ENCODE measurements at places on chromosomes 11 and 22.
A peak's percentile ranks its signal among the peaks of the same experiment; 100 is the strongest.

DNA sequence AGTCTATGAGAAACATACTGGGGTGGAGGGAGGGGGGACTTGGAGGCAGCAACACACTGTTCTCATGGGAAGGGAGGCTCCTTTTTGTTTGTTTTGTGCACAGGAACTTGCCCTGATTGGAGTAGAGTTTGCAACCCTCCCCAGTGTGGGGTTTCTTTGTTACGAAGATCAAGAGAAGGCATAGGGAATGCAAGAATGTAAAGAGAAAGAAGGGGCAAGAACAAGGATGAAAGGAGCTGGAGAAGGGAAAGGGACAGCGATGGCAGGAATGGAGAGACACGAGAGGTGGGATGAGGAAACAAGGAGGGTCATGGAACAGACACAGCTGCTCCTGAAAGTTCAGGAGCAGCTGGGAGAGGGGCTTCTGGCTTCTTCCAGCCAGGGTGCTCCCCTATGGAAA lies 611.7 kb downstream of the NTM start:
- no peak for DNase-seq

GRCh38 chr11:130314184-130314749 lies 450 bp downstream of the ZBTB44 start:
- peak; percentile 51 for DNase-seq

- DNase-seq: no peak
Measured at GRCh38 chr22:25347752-25348102, 128.3 kb downstream of the CRYBB2 start.

DNA sequence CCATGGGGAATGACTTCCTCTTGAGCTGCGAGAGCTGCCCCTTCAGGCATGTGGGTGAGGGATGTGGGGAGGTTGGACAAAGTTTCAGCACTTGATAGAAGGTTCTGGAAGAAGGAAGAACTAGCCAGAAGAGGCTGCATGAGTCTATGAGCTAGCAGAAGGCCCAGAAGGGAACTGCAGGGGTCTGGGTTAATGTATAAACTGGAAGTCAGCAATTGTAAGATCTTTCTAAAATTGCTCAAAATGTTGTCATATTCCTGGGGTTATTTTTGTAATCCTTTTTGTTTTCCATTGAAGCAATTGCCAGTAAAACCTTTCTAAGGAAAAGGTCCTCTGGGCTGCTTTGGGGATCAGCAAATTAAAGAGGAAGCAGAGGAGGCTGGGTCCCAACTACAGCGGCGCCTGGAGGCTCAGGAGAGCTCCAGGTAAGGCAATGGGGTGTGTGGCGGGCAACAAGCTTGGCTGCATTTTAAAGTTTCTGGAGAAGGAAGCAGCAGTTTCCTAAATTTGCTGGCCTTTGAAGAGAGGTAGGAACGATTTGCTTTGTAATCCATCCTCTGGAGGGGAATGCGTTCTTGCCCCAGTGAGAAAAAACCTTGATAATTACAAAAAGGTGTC lies 29.2 kb downstream of the ADAMTS15 start:
- no peak for DNase-seq

GRCh38 chr11:126366064-126366822 lies 10.8 kb downstream of the ST3GAL4 start:
- no peak for DNase-seq

GRCh38 chr11:68878022-68878421 lies 25.6 kb downstream of the MRPL21 start:
- no peak for DNase-seq

- peak; percentile 61 for DNase-seq
Measured at GRCh38 chr11:66429983-66430602, 8.6 kb downstream of the MRPL11 start.

DNA sequence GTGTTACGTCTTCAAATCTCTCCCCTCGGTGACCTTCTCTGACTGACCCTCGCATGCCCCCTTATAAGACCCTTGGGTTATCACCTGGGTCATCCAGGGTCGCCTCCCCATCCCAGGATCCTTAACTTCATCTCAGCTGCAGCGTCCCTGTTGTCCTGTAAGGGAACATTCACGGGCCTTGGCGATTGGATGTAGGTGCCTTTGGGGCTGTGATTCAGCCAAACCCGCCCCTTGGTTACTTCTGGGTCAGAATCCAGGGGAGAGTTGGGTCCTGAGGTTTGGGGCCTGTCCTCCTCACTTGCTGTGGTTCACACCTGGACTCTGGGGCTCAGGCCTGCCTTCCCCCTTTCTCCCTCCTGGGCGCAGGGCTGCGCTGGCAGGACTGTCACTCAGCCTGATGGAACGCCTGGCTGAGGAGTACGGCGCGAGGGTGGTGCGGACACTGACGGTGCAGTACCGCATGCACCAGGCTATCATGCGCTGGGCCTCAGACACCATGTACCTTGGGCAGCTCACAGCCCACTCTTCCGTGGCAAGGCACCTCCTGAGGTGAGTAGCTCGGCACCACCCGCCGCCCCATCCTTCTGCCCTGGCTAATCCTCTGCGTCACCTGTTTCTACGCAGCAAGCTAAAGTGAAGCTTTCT lies 29.4 kb downstream of the IGHMBP2 start:
- DNase-seq: no peak

- no peak for DNase-seq
Measured at GRCh38 chr11:102283116-102283485, 34.2 kb upstream of the BIRC3 start.

- DNase-seq: no peak
Measured at GRCh38 chr11:97445561-97445960, 1055.7 kb downstream of the JRKL start.

- DNase-seq: no peak
Measured at GRCh38 chr11:6142936-6143335, 27.2 kb downstream of the OR52B2 start.

GRCh38 chr11:45361551-45361950 lies 75.4 kb upstream of the SYT13 start:
- DNase-seq: no peak

DNA sequence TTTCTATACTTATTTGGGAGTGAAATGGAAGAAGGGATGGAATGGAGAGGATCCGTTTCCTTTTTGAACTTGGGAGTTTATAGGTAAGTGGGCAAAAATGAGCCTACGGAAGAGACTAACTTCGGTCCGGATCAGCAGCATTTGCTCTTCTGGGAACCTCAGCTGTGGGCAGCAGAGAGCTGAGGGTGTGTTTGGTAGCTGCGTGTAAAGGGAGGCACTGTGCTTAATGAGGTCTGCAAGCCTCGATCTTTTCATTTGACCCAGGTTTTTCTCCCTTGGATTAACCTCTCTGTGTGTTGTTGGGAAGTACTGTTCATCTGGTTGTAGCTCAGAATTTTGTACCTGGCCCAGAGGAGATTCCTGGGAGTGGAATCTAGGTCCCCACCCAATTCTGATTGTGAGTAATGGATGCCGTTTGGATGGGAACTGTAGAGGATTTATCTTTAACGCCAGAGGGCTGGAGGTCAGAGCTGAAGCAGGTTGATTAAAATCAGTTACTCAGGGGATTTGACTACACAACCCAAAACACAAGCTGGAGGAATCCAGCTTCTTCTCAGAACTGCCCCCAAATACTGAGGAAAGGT lies 201.6 kb upstream of the SORL1-AS1 start:
- no peak for DNase-seq

- DNase-seq: no peak
Measured at GRCh38 chr22:50157709-50158375, 12.7 kb upstream of the PANX2 start.

DNA sequence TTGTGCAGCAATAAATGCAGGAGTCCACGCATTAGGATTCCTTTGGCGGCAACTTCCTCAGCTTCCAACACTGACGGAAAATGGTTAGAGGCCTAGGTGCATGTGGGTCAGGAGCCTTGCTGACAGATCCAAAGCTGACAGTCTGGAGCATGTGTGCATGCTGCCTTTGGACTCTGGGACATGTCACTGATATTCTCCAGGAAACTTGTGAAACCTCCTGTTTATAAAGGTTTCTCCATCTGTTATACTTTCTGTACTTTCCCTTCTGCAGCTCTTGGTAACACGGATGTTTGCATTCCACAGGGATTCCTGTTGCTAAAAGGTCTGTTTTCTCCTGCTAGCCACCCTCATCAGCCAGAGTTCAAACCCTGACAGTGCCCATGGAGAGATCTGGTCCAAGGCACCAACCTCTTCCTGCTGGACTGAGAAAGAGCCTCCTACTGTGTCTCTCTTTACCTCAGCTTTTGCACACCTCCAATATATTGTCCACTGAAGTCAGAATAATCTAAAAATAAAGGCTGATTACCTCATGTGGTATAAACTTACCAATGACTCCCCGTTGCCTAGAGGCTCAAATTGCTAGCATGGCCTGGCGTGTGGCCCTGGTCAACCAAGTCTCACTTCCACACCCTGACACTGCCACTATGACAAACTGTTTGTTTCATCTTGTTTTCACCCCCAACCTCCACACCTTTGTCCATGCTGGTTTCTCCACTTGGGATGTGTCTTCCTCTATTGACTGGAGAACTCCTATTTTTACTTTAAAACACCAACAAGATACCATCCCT lies 31.1 kb upstream of the LYVE1 start:
- DNase-seq: no peak

DNA sequence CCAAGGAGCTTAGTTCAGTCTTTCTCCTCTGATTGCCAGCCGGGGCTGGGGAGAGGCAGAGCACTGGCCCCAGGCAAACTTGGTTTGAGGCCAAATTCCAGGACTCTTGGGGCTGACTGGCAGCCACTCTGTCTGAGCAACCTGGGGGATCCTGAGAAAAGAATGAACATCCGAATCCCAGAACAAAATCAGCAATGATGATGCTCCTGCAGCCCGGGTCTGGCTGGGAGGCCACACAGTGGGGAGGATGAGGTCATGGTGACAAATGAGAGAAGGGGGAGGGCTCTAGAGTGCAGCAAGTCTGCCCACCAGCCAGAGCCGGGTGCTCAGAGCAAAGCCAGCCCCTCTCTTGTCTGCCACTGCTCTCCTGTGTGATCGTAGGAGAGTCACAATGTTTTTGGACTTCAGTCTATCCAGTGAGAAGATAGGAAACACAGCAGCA lies 71.8 kb upstream of the PAX6 start:
- no peak for DNase-seq

- no peak for DNase-seq
Measured at GRCh38 chr11:78612721-78613377, 38.2 kb upstream of the NARS2 start.

- no peak for DNase-seq
Measured at GRCh38 chr22:23579870-23580575, at the start of gene IGLL1. IGLL1 (minus strand) TSS chr22:23580290; CDS start chr22:23580190, 100 bp downstream.

DNA sequence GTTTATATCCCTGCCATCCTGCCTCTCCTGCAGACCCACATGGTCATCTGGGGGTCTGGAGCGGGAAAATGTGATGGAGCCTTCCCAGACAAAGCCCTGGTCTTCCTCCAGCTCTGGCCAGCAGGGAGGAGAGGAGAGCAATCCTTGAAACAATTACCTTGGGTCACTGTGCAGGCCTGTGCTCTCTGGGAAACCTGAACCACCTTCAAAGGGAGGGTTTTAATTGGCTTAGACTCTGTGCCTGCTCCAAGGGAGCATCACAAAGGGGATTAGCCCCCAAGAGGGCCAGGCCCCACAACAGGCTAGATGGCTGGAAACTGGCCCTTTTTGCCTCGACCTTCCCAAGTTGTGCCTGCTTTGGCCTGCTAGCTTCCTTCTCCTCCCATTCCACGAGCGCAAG lies 351.9 kb downstream of the TENM4 start:
- DNase-seq: no peak

DNA sequence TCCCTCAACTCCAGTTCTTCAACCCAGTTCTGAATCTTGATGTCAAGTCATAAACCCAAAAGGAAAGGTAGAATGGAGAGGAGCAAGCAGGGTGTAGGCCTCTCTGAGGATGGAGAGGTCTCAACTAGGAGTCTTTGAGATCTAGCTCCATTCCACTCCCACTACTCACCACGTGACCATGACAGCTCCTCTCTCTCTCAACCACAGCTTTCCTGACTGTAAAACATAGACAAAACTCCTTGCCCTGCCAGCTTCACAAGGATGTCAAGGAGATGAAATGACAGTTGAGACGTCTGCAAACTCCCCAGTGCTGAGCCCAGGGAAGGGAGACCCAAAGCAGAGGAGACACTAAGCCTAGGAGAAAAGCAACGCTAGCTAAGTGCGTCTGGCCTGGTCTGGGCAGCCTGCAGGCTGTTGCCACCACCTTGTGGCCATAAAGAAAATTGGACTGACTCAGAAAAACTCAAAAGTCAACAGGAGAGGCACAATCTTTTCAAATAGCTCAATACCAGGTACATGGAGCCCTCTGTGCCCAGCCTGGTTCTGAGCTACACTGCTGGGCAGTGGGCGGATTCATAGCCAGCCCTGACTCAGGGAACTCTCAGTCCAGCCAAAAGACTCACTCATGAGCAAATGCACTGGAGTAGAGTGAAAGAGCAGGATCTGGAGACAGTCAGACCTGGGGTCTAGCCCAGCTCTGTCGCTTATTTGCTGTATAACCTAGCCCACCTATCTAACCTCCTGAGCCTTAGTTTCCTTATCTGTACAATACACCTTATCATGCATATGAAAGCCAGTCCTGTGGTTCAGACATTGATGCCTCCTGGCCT lies 3.4 kb downstream of the CLPB start:
- no peak for DNase-seq

DNA sequence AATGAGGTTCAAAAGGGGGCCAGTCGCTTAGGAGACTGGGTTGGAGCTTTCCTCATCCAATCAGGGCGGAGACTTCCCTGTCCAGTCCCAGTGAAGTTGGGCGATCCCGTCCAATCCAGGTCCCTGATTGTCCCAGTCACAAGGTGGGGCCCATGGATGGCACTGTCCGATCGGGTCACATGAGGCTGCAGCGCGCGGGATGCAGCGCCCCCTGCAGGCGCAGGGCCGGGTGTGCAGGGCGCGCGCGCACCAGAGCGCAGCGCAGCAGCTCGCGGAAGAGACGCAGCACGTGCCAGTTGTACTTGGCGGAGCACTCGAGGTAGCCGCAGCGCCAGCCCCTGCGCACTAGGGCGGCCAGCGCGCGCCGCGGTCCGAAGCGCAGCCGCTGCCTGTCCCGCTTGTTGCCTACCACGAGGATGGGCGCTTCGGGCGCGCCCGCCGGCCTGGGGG lies 2.3 kb downstream of the RASL10A start:
- DNase-seq: no peak

GRCh38 chr22:48923996-48924395 lies 903.7 kb downstream of the BRD1 start:
- DNase-seq: no peak

- no peak for DNase-seq
Measured at GRCh38 chr11:120465921-120466534, 45.5 kb upstream of the GRIK4 start.

DNA sequence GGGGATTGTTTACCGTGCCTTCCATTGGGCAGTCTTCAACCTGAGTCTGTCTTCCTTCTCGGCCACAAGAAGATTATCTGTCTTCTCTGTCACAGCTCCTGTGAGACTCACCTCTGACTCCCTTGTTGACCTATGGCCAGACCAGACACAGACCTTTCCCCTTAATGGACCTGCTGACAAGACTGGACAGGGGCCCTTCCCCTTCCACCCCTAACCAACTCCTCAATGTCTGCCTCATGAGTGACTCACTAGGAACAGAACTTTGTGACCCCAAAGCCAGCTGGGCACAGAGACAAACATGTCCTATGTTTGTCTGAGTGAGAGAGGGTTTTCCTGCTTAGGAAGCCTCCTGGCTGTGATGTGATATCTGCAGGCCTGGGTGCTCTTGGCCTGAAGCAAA lies 405.0 kb downstream of the BRD1 start:
- DNase-seq: no peak

- DNase-seq: no peak
Measured at GRCh38 chr11:70029115-70029860, 48.8 kb upstream of the ANO1 start.

Data from stimulated activated CD4-positive, alpha-beta T cell treated with anti-CD3 and anti-CD28 coated beads, Interleukin-2, amount 100 ng/mL, for 4 hours (primary cell).